ENCODE measurements at places on chromosomes 11 and 22.

DNA sequence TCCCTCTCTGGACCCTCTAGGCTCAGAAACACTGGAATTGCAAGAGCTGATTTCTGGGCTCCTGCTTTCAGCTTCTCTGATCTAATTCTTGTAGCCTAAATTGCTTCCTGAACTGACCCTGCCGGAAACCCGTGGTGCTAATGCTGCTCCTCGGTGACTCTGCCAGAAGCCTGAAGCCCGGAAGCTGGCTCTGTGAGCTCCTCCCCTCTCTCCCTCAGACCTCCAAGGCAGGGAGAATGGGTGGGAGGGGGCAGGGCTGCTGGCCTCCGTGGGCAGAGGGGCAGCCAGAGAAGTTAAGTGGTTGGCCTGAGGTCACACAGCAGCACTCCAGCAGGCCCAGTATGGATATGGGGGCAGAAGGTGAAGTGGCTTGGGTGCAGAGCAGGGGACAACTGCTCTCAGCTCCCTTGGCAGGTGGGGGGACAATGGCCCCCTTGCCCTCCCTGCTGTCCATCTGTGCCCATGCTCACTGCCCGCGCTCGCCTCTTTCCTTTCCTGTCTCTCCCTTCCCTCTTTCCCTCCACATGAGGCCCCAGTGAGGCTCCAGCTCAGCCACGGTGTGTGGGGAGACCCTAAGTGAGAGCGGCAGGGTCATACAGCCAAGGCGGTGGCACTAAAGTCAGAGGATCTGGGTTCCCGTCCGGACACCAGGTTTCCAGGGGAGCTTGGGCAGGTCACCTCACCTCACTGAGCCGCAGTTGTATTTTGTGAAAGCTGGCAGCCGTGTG, 16.2 kb downstream of the CAPN5 start:
- no peak for DNase-seq

DNA sequence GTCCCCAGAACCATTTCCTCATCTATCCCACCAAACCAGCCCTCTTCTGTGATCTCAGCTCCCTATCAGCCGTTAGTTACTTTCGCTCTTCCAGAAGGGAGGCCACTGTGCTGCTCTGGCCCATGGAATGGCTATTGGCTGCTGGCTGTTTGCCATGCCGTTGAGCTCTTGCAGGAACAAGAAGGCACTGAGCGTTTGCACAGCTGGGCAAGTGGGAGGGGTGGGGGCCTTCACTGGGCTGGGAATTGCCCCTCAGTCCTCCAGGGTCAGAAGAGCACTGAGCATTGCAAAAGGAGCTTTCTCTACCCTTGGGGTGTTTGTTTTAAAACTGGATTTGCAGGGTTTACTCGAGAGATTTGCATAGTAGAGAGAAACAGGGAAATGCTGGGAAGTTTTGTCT, 129.0 kb upstream of the PARVA start:
- DNase-seq, result no peak

- no peak for DNase-seq
Observed at GRCh38 chr22:17114898-17115235, 6.3 kb downstream of the TMEM121B start.

GRCh38 chr22:26990503-26991189, 333.3 kb downstream of the MIAT start:
- DNase-seq, result no peak

DNA sequence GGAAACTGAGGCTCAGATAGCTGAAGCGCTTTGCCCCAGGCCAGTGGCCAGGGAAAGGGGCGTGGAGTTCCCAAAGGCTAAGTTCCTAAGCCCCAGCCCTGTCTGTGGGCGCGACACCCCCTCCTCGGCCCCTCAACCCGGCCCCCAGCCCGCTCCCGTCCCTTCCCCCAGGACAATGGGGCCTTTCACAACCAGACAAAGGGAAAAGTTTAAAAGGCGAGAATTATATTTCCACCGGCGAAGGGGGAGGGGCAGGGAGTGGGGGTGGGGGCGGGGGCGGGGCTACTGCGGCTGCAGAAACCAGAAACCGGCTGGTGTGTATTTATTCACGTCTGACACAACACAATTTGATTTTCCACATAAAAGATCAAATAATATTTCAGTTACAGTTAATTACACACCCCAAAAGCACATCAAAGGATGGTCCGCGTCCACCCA, 192.1 kb downstream of the MN1 start:
- DNase-seq, result no peak

DNA sequence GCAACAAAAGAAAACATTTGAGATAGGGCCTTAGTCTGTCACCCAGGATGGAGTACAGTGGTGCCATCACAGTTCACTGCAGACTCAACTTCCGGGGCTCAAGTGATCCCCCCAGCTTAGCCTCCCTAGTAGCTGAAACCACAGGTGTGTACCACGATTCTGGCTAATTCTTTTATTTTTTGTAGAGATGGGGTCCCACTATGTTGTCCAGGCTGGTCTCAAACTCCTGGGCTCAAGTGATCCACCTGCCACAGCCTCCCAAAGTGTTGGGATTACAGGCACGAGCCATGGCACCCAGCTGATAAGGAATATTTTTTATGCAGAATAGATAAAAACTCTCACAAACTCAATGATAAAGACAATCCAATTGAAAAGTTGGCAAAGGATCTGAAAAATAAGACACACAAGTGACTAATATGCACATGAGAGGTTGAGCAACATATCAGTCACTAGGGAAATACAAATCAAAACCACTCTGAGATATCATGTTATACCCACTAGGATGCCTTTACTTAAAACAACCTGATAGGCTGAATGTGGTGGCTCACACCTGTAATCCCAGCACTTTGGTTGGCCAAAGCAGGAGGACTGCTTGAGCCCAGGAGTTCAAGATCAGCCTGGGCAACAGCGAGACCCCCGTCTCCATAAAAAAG, 33.9 kb upstream of the CLTCL1 start:
- DNase-seq, result no peak

DNA sequence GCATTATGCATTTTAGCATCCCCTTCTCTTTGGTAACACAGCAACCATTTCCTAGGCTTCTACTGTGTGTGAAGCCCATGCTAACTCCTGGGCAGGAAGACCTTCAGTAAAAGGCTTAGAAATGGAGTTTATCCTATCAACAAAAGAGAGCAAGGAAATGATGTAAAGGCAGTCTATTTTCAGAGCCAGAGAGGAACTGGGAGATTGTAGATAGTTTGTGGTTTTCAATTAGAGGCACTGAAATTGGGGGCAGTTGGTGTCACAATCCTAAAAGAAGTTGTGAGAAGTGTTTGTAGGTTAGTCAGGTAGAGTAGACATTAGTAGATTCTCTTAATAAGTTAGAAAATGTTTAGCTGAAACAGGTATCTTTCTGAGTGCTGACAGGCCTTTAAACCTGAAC, 7.1 kb downstream of the ACAD8 start:
- no peak for DNase-seq

- DNase-seq, result no peak
Observed at GRCh38 chr22:50092342-50092741, 2.5 kb downstream of the MOV10L1 start.

DNA sequence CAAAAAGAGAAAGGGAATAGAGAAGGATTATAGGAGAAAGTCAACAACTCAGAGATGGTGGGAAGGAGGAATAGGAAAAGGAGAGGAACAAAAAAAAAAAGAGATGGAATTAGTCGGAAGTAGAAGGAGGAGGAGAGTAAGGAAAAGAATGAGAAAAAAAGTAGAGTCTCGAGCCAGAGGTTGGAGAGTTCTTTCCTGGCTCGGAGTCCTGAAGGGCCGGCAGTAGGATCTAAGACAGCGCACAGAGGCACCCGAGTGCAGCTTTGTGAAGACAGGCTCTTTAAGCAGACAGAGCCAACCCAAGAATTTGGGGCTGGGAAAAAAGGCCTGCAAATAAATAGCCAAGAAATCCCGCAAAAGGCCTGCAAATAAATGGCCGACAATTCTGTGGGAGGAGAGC, 170.4 kb upstream of the CCDC90B start:
- DNase-seq, result no peak

- DNase-seq, result no peak
Observed at GRCh38 chr11:109794501-109794900, 298.7 kb upstream of the ZC3H12C start.

DNA sequence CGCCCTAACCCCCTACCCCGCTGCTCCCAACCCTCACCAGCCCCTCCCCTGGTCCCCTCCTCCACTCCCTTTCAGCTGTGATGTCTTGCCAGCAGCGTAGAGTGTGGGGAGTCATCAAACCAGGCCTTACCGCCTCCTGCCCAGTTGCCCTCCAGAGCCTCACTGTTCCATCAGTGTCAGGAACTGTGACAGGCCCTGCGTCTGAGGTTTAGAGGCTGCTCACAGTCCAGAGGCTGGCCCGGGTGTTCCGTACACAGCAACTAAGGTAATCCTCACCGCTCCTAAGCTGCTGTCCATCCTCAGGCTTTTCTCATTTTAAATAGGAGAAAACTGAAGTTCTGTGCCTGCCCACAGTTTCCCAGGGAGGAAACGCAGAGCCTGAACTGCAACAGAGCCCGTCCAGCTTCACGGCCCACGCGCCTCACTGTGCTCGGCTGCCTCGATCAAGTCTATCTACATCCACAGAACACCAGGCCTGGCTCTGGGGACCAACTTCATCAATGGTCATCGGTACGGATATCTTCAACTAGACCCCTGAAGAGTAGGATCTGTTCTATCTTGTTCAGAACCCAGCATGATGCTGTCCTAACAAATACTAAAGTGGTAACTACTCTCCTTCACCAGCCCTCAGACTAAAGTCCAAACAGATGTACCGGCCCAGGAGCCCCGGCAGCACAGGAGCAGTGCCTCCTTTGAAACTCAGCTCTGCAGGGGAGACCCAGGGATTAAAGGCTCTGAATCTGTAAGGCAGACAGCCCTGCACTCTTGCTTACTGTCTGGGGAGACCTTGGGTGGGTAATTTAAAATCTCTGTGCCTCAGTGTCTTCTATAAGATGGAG, 10.3 kb downstream of the VPS37C start:
- no peak for DNase-seq

- no peak for DNase-seq
Observed at GRCh38 chr11:65180877-65181568, 705 bp upstream of the CAPN1 start.

GRCh38 chr11:75655605-75656004, 13.2 kb downstream of the MAP6 start:
- DNase-seq, result no peak

DNA sequence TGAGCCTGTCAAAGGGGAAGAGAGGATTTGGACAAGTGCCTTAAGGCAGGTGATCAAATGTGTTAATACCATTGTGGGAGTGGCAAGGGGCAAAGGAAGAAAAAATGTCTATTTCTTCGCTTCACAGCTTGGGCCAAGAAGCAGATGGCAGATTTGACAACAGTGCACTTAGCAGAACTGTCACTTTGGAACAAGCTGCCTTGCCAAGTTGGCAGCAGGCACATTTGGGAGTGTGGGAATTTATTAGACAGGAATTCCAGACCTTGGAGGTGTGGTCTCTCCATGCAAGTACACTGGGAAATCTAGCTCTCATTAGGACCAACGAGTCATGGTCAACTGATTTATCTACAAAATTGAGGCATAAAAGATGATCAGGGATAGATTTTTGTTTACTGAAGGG, 265.1 kb downstream of the NELL1 start:
- no peak for DNase-seq

- no peak for DNase-seq
Observed at GRCh38 chr22:43946384-43946667, 8.9 kb upstream of the SAMM50 start.

- no peak for DNase-seq
Observed at GRCh38 chr11:115924744-115925567, 420.7 kb upstream of the CADM1 start.

GRCh38 chr11:57126766-57127400, 54.9 kb upstream of the LRRC55 start:
- no peak for DNase-seq

GRCh38 chr11:2269601-2270321, 627 bp downstream of the ASCL2 start:
- DNase-seq, result no peak

DNA sequence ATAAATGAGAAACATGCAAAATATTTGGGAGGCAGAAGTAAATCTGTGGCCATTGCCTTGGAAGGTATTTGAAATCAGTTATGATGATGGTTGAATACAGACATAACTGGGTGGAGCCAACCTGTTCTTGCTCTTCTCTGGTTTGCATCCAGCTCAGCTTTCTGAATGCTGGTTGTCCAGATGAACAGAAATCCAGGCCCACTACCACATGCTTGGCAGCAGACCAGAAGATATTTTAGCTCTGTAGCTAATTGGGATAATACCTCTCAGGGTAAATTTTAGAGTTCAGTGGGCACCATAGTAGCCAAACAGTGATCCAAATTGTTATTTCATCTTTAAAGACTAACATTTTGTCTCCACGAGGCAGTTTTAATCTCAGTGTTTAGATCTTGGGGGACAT, 308.3 kb downstream of the RAB38 start:
- no peak for DNase-seq

DNA sequence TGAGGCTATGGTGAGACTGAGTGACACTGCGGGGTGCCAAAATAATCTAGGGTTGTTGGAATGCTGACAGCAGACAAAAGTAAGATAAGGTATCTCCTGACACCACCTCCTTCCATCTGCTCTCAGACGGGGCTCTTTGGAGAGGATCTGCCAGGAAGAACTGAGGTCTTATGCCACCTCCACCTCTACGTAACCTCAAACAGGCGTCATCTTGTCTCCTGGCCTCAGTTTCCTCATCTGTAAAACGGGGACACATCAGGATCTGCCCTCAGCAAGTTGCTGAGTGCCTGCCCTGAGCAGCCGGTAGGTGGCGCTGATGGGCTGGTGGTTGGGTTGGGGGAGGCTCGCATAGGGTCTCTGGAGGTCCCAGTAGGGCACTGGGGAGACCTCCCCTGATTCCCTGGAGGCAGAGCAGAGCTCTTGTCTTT, 1.7 kb upstream of the MYEOV start:
- DNase-seq, result no peak

GRCh38 chr11:124307093-124307492, 6.7 kb downstream of the OR8D1 start:
- no peak for DNase-seq

GRCh38 chr11:117792992-117793391, 4.0 kb downstream of the DSCAML1 start:
- DNase-seq, result no peak

GRCh38 chr11:82216927-82217570, 516.6 kb downstream of the FAM181B start:
- no peak for DNase-seq

- no peak for DNase-seq
Observed at GRCh38 chr11:47842749-47843148, 5.4 kb downstream of the NUP160 start.

GRCh38 chr22:20436768-20437612, 635 bp downstream of the SCARF2 start:
- DNase-seq, result no peak

DNA sequence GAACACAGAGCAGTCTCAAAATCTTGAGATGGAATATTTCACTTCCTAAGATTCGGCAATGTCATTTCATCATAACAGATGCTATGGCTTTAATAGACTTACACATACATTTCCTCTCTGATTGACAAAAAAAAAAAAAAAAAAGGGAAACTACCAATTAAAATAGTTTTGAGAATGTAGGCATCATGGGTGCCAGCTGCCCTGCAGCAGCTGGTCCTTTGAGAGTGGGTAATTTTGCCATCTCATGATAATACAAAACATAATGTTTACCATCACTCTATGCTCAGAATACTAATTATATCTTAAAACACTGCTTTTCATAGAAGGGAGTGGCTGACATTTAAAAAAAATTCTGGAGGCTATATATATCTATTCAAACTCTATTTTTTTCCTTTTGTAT, 775.6 kb upstream of the CCDC90B start:
- no peak for DNase-seq

Measured in activated CD8-positive, alpha-beta memory T cell treated with anti-CD3 and anti-CD28 coated beads for 4 hours (primary cell).